Urinary bladder (tissue), 4 donors: ENCODE measurements at places on chromosomes 7 and 10. TPM values are rescaled to one million over a fixed set of nuclear protein-coding genes. Genes with fewer than 3 reads are reported as not detected.

RNF32 gene
- polyA plus RNA-seq = 0.32 TPM

HABP2 gene
- 0.10 TPM for polyA plus RNA-seq

GRCh38 chr7:36522453-36523007 lies 132.9 kb downstream of the ANLN start:
- DNase-seq = no peak

- DNase-seq = no peak
These were observed 256.3 kb upstream of the MAGI2 start for GRCh38 chr7:79709574-79710409.

DNA sequence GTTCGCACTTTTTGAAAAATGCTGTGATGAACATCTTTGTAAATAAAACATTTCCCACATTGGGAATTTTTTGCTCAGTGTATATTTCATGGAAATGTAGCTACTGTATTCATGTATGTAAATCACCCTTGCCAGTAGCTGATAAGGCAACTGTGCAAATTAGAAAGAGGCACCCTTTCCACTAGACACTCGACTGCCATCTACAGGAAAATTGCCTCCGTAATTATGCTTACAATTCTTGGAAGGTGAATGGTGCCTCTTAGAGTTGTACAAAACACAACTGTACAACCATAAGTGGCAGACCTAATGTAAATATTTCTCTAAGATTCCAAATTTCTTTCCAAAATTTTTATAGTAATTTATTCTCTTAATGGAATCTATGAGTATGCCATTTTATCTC lies 491.7 kb downstream of the CCSER2 start:
- DNase-seq = no peak

GRCh38 chr7:24821045-24821753 lies 63.9 kb upstream of the GSDME start:
- no peak for DNase-seq

C10orf53 gene
- polyA plus RNA-seq = not detected

GRCh38 chr7:127678337-127678736 lies 26.3 kb downstream of the SND1 start:
- no peak for DNase-seq

DNA sequence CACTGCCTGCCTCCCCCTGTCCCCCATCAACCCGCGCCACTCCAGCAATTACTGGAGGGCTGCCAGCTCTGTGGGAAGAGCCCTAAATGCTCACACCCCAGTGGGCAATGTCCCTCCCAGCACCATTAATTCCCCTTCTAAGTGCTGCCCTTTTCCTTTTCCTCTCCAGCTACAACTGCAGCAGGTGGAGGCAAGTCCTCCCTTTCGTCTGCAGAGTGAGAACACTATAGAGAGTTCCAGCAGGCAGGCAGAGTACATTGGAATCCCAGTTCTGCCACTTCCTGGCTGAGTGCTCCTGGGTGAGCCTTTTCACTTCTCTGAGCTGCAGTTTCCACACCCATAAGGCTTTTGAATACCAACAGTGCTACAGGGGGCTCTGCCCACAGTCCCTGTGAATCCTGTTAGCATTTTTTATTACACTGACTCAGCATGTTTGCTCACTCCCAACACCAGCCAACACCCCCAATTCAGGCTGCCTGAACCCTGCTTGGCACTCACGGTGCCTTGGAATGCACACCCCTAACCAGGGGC lies 447.0 kb downstream of the GRID1 start:
- no peak for DNase-seq
